ENCODE measurements at places on chromosomes 12 and 14.
A peak's percentile ranks its signal among the peaks of the same experiment; 100 is the strongest.

- DNase-seq = no peak
Measured at GRCh38 chr12:45235087-45236025, 19.5 kb downstream of the ANO6 start.

DNA sequence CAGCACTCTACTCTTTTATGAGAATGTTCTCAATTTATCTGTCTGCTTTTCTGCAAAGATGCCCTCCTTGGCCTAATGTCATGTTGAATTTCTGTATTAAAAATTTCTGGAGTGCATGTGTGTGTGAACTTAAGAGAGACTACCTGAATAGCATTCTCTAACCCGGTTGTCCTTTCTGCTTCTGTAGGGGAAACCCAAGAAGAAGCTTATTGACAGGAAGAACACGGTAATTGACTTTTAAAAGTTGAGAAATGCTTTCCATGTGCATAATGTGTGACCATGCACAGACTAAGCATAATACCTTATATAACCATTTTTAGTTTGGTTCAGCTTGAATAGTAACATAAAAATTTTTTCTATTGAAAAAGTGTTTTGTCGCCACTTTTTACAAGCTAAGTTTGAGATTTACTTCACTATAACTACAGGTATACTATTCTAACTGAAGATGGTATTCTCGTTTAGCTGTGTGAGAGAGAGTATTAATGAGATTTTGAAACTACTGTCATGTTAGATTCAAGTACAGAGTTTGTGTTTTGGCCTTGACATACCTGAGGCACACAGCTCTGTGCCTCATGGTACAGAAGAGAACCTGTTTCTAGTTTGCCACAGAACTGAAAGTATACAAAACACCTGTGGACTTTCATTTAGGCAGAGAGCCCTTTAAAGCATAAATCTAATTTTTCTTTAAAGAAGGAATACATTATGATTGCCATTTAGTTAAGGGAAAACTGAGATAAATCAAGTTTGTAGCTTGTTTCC, 96.8 kb downstream of the TTLL5 start:
- DNase-seq = no peak

DNA sequence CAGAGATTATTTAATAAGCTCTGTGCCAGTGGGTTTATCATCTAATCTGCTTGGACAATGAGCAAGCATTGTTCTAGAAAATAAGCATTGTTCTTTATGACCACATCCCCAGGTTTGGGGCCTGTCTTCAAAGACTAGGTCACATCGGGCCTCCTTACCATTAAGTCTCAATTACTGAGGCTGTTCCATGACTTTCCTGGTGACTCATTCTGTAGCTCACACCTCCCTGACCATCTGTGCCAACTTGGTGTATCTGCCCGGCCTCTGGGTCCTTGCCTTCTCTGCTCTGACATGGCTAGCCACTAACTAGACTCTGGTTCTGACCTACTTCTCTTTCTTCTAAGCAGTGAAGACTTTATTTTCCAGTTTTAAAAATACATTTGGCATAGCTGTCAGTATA, 44.4 kb upstream of the PLEKHA5 start:
- no peak for DNase-seq

DNA sequence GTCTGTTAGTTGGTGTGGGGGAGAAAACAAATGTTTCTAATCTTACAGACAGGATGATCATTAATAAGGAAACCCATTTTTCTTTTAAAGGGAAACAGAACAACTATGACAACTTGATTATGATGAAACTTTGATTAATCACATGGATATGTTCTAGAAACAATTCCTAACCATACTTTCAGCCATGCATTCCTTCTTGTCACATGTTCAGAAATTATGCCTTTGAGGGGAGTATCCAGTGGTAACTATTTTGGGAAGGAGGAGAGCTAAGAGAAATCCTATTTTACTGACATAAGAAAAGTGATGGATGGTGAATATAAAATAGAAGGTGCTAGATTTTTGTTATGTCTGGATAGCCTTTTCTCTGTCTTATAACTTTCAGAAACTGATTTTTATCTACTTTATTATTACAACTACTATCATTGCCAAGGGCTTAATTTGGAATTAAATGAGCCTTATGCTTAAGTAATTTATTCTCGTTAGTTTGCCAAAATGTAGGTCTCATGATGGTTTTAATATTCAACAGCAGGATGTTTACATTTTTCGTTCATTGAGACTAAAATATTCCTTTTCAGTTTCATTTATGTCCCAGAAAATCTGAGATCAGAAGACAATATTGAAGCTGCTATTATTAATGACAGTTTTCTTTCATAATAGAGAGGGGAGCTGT, 200.1 kb downstream of the TMTC2 start:
- DNase-seq = no peak

GRCh38 chr12:15756822-15757221, 32.4 kb downstream of the EPS8 start:
- DNase-seq = no peak

DNA sequence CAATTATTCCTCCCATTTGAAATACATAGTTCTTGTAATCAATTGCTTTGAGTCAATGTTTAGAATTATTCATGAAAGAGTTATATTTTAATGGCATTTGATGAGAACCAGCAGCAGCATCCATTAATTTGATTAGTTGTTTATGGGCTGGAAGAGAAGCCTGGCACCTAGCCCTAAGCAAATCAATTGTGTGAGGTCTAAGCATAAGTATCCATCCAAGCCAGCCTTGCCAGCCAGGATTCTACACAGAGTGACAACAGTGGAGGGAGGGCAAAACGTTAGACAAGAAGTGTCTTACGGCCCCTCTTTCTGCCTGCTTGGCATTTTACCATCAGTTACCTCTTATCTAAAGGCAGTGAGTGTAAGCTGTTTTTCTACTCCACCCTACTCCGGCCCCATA, 478.5 kb downstream of the NELL2 start:
- no peak for DNase-seq

DNA sequence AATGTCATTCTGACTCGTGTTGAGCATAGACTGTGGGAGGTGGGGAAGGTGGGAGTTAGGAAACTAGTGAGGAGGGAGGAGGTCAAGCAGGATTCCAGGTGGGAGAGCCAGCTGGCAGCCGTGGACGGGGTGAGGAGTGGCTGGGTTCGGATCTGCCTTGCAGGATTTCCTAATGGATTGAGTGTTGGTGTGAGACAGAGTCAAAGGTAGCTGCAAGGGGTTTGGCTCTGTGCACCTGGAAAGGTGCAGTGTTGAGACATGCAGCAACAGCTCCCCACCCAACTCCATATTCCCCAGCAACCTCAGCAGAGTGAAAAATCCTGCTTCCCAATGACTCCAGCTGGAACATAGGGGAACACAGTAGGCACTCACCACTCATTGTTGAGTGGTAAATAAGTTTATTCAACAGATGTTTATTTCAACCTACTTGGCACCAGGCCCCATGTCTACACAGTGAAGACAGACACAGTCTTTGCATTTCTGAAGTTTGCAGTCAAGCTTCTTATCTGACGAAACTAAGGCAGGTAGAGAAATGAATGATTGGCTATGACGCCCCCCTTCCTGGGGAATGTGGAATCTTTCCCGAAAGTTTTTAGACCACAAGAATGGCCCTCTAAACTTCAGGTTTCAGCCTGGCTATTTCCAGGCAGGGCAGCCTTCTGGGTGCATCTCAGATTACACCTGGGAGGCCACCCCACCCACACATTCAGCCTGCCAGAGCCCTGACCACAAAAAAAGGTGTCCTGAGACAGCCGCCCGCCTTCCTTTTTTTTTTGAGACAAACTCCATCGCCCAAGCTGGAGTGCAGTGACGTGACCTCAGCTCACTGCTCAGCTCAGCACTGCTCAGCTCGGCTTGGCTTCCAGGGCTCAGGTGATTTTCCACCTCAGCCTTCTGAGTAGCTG, 37.9 kb upstream of the PLEKHG6 start:
- no peak for DNase-seq

GRCh38 chr12:79360286-79360685, 330.5 kb downstream of the PAWR start:
- DNase-seq = no peak

DNA sequence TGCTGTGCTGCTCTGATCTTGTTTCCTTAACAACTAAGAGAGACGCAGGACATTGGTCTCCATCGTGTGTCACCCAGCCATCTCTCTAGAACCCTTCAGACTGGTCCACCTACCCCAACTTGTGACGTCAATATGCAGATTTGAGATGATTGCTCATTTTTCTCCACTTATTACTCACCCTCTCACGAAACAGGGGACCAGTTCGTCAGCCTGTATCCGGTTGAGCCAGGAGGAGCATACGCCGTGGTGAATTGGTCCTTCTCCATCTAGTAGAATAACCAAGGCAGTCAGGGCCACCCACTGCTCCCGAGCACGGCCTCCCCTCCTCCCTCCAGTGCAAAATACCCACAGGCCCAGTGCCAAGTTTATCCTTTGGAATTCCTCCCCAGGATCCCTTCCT, 36.2 kb upstream of the FBXO21 start:
- no peak for DNase-seq

- DNase-seq = no peak
Measured at GRCh38 chr14:78195431-78195830, 25.3 kb downstream of the NRXN3 start.

GRCh38 chr12:101368016-101368415, 39.6 kb downstream of the ARL1 start:
- DNase-seq = no peak

DNA sequence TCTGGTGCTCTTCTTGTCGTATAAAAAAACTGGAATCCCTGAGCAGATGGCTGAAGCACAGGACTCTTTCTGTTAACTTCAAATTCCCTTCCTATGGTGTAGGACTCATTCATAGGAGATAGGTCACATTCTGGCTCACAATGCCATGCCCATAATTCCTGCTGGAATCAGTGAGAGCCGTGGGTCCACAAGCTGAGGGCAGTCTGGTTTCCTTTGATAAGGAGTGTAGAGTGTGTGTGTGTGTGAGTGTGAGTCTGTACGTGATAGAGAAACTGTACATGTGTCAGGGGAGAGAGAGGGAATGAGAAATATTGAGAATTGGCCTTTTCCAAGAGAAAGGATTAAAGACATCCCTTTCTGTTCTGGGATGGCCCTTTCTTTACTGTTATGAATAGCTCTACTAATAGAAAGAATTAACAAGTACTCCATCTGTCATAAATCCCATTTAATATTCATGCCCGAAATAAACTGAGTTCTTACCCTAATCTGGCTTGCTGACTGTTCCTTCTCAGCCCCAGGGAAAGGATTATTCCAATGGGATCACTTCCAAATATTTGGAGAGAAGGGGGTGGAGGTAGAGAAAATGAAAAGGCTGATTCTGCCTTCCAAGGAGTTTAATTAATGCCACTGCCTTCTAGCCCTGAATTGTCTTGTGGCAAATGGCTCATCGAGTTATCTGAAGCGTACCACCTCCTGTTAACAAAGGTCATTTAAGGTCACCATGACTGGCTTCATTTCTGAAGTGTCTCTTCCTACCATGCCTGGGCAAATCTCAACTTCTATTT, 79.0 kb downstream of the TMX1 start:
- no peak for DNase-seq

- peak; percentile 31 for DNase-seq
Measured at GRCh38 chr12:53299101-53299453, 418 bp upstream of the MYG1 start.

GRCh38 chr12:82029936-82030335, 270.8 kb upstream of the PPFIA2 start:
- DNase-seq = no peak

- DNase-seq = no peak
Measured at GRCh38 chr12:90253136-90253535, 544.5 kb upstream of the ATP2B1 start.

DNA sequence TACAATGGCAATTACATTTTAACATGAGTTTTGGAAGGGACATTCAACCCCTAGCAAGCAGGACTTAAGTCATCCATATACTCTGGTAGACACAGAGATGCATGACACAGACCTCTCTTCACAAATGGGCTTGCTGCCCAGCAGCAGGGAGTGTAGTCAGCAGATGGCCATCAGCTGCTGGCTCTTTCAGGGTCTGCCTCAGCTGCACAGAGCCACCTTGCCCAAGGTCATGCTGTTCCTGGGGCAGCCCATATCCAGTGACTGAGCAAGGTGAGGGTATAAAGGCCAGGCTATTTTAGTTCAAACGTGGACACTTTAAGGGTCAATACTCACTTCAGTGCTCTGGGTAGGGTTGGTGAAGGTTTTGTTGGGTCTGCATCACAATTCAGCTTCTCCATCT, 58.3 kb upstream of the JDP2 start:
- no peak for DNase-seq

GRCh38 chr12:131919366-131920156, 9.5 kb upstream of the PUS1 start:
- DNase-seq = no peak

DNA sequence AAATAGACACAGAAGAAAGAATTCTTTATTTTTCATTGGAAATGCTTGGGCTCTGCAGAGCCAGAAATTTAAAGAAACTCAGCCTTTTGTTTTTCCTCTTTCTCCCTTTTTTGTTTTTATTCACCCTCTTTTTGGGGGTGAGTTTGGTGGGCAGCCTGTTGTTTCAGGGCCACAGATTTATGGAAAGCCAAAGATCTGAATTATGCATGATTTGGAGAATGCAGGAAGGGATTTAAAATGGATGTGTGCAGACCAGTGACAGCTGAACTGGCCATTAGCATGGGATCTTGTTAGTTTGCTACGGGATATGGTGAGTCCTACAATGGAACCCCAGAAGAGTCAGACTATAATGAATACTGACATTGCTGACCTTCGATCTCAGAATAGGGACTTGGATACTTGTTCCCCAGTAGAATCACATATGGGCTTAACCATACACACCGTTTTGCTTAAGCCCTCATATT, 7.7 kb upstream of the ATXN2 start:
- no peak for DNase-seq

Measured in activated naive CD4-positive, alpha-beta T cell treated with anti-CD3 and anti-CD28 coated beads, Interleukin-2, amount 50 U/mL, for 16 hours (primary cell).